Neural crest cell (in vitro differentiated cells): ENCODE measurements at places on chromosomes 13 and 19. TPM values are rescaled to one million over a fixed set of nuclear protein-coding genes. Genes with fewer than 3 reads are reported as not detected.

Gene ELF1
- 18.0 and 19.2 TPM in 2 replicates for total RNA-seq

Gene ATXN8OS
- not detected in 2 replicates for total RNA-seq

Gene NMRK2
- total RNA-seq = not detected in 2 replicates

Gene TEX26
- total RNA-seq = not detected in 2 replicates
